ENCODE measurements at places on chromosomes 3 and 15.

- no peak overlapping the region for H3K4me3 ChIP-seq
- H3K4me1 ChIP-seq, result peaks cover 67% of the 10 kb centered on the region
- no peaks in the 10 kb centered on the region for H3K36me3 ChIP-seq
- DNase-seq, result no peak
Observed at GRCh38 chr3:55484191-55484689, 2.9 kb downstream of the WNT5A start.

GRCh38 chr3:113254171-113254947 lies 43.0 kb downstream of the BOC start:
- no peak for DNase-seq
- no peak overlapping the region for H3K27ac ChIP-seq
- H3K4me1 ChIP-seq, result no peaks in the 10 kb centered on the region
- H3K4me3 ChIP-seq, result no peak overlapping the region
- H3K36me3 ChIP-seq, result no peaks in the 10 kb centered on the region

GRCh38 chr15:81410318-81410753 lies 36.3 kb upstream of the TMC3 start:
- H3K4me1 ChIP-seq, result no peaks in the 10 kb centered on the region
- H3K27me3 ChIP-seq, result no peaks in the 10 kb centered on the region
- no peak overlapping the region for H3K4me3 ChIP-seq
- DNase-seq, result no peak
- H3K36me3 ChIP-seq, result no peaks in the 10 kb centered on the region

DNA sequence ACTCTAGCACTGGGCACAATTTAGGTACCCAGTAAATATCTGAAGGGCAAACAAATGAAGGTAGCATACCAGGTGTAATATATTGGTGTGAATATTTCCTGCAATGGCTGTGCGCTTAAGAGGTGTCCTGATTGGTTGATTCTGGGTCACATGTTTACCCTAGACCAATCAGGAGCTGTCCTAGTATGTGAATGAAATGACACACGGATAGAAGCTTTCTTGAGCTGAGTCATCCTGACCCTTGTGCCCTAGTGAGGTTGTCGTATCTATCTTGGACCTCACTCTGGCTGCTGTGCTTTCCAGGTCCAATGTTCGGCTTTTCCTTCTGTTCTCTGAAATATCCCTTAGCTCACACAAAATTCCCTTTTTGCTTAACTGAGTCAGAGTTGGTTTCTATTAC lies 58.1 kb upstream of the FOXP1 start:
- no peak overlapping the region for H3K4me3 ChIP-seq
- H3K27me3 ChIP-seq, result no peaks in the 10 kb centered on the region
- H3K4me1 ChIP-seq, result no peaks in the 10 kb centered on the region

DNA sequence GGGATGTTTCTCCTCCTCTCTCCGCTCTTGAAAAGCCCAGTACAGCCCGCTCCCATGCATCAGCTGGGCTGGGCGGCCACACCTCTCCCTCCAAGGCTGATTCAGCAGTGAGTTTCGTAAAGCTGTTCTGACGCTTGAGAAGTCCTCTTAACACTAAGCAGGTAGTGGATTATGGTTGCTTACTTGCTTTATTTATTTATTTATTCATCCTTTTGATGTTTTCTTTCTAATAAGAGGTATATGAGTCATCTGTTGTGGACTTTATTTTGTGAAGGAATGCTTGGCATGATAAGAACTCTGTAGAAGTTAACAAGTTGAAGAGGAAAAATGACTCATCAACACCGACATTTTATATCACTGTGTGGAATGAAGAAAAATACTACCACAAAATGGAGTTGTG lies 285.0 kb downstream of the SQOR start:
- no peaks in the 10 kb centered on the region for H3K27me3 ChIP-seq
- H3K27ac ChIP-seq, result no peak overlapping the region
- no peaks in the 10 kb centered on the region for H3K36me3 ChIP-seq
- H3K4me1 ChIP-seq, result peaks cover 10% of the 10 kb centered on the region
- no peak overlapping the region for H3K4me3 ChIP-seq

Data from body of pancreas (tissue), 4 donors.